ENCODE measurements at places on chromosomes 2 and 18. TPM values are rescaled to one million over a fixed set of nuclear protein-coding genes. Genes with fewer than 3 reads are reported as not detected.

DNA sequence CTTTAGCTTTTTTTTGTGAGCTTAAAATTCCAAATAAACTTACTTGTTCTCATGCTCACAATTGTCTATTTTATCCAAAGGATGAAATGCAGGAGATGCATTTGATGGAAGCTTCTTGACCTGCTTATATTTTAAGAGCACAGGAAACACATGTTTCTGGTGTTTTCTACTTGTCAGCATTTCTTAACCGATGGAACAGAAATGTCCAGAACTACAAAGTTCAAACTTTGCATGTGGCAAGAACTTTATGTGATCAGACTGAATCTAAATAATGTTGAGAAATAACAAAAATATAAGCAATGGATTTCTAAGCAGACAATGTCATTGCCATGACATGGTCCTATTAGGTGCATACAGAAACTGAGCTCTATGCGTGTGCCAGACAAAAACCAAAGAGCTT, 9.9 kb upstream of the CTLA4 start:
- DNase-seq, result no peak

GRCh38 chr2:66733364-66733999, 298.6 kb downstream of the MEIS1 start:
- no peak for DNase-seq

GRCh38 chr2:151862700-151863099, 34.5 kb upstream of the ARL5A start:
- no peak for DNase-seq

- DNase-seq, result no peak
Measured at GRCh38 chr2:160169988-160170387, 30.1 kb downstream of the ITGB6 start.

- no peak for DNase-seq
Measured at GRCh38 chr2:72934683-72935610, 17.6 kb downstream of the EMX1 start.

- DNase-seq, result no peak
Measured at GRCh38 chr18:12288403-12288755, 19.7 kb upstream of the TUBB6 start.

- DNase-seq, result no peak
Measured at GRCh38 chr2:186426153-186427016, 59.7 kb upstream of the ZC3H15 start.

The SERPINB7 gene
- total RNA-seq, result not detected

The IL36RN gene
- not detected for total RNA-seq

Measured in occipital lobe (tissue), 3 donors.